LoVo (cell line): ENCODE measurements at places on chromosomes 1 and 21.
A peak's percentile ranks its signal among the peaks of the same experiment; 100 is the strongest.

DNA sequence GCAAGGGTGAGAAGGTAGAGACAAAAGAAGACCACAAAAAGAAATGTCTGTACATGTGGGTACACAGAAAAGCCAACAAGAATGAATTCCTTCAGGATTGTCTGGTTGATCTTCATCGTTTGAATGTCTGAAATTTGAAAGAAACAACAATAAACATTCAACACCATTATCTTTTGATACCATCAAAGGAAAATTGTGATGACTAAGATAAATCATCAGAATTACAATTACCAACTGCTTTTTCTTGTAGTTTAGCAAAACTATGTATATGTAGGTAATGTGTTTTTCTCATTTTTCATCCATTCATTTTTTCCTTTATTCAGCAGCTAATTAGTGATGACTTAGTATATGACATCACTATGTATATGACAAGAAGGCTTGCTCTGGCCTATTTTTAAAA lies at the start of gene OR10X1:
OR10X1 (minus strand) TSS at position 167 of the 400 bp plus-strand sequence; CDS start at position 167, 0 bp downstream.
- no peak for DNase-seq

DNA sequence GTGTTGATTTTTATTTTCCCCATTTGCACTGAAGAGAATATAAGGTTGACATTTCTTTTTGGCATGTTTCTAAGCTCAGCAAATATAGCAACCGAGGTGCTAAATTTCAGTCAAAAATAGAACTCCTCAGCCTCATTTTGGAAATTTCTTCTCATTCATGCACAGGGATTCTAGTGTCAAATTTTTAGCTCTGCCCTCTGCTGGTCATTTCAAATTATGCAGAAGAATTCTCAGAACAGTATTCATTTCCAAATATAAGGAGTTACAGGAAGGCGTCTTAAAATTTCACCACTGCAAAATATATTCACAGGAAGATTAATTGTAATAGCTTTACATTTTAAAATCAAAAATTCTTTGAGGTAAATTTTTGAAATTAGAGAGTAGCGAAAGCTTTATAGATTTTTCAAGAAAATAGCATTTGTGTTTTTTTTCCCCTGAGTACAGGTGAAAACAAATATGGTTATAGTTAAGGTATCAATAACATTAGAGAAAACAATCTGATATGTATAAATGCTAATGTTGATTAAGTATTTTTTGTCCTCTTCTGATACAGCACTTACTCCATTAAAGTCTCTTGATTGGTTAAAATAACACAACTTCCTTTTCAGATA lies 57.9 kb downstream of the FMN2 start:
- DNase-seq: peak; percentile 11

- no peak for DNase-seq
Observed at GRCh38 chr1:116956378-116956777, 45.2 kb upstream of the CD101 start.

- no peak for DNase-seq
Observed at GRCh38 chr1:29450591-29450990, 214.3 kb downstream of the PTPRU start.

GRCh38 chr1:238404921-238405320 lies 514.2 kb upstream of the ZP4 start:
- no peak for DNase-seq

DNA sequence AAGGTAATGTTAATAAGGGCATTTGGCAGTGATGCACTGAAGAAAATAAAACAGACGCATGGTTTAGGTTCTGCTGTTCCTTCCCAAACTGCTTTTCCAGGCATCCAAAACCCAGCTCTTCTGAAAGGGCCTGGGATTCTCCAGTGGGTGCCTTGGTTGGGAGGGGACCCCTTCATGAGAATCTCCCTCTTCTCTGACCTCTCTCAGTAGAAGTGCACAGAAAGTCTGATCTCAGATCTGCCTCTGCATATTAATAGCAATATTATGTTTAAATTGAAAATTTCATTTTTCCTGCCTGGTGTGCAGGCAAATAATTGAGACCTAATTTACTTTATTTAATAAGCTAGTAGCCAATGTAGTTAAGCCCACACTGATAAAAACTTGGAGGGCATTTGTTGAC lies 260.6 kb downstream of the CAMTA1 start:
- DNase-seq: no peak

DNA sequence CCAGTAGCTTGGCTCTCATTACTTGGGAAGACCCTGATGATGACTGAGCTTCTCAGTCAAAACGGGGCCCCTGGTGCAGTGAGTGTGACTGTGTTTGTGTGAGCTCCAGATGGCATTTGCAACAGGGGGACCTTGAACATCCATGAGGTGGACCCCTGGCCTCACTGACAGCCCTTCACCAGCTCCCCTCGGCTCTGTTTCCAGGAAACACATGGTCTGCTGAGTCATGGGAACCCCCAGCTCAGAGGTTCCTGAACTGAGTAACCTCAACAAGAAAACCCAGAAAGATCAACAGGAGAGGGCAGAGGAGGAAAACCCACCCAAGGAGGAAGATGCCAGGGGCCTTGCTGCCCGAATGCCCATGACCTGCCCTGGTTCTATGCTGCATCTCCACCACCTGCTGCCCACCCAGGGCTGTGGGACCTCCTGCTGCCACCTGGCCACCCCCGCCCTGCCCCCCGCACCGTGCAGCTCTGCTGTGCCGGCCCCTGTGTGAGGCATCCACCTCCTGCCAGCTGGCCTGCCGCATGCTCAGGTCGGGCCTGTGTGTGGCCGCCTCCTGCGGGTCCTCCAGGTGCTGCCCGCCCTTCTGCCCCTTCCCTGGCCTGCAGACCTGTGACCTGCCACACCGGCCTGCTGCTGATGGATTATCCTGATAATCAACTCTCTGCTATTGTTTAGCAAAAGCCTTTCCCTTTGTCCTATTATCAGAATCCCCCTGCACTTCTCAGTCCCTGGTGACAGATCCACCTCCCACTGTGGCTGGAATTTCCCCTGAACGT lies 4.2 kb upstream of the KRTAP12-1 start:
- DNase-seq: no peak

DNA sequence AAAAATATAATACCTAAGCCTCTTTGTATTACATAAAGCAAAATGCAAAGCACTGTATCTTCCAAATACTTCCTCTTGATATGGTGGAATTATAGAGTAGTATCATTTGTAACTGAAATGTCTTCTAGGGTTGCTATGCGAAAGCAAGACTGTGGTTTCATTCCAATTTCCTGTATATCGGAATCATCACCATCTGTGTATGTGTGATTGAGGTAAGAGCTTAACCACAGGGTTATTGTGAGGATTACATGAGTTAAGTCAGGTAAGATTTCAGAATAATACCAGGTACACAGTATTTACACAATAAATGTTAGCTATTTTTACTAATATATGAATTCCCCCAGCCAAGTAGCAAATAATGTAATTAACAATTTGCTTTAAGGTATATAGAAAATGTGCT lies 24.7 kb downstream of the CD53 start:
- no peak for DNase-seq

DNA sequence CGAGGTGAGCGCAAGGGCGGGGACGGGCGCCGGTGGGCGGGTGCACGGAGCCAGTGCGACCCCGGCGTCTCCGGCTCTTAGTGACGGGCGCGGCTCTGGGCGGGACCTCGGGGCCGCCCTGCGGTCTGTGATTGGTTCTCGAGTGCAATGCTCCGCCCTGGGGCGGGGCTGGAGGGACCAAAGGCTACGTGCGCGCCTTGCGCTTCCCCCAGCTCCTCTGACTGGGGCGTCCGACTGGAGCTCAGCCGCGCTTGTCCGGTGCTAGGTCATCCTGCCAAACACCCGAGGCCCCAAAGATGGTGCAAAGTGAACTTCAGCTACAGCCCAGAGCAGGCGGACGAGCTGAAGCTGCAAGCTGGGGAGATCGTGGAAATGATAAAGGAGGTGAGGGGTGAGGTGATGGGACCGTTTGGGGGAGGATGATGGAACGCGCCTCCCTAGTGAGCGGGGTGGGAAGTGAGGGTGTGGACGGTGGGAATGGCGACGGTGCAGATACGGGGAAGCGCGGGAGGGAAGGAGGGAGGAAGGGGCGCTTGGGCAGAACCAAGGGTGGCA lies 811 bp downstream of the SH3D21 start:
- DNase-seq: peak; percentile 96

DNA sequence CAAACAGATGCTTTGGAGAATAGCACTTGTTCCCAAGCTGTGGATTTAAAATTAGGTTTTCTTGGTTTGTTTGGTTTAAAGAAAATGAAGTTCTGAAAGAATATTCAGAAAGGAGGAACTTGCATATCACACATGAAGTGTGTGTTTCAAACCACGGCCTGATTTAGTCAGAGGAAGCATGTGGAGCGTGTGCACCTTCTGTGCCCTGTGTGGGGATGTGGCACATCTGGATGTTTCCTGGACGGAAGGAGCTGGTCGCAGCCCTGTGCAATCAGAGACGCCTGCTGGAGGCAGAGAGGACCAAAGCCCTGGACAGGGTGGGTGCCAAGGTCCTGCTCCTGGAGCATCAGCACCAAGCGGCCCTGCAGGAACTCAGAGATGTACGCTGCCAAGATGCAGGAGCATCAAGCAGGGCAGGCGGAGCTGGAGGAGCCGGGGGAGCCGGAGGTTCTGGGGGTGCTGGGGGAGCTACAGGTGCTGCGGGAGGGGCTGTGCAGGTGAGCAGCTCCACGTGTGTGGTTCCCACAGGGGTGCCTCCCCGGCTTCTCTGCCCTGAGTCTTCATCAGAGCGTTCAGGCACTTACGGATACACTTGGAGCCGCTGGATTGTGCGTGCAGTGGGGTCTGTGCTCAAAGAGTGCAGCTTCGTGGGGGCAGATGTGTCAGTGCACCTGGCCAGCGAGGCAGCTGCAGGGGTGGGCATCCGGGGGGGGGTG lies 45.7 kb downstream of the PCNT start:
- no peak for DNase-seq

GRCh38 chr1:109773203-109773899 lies 9.6 kb upstream of the EPS8L3 start:
- DNase-seq: peak; percentile 84
